ENCODE measurements at places on chromosomes 6 and 20.
A peak's percentile ranks its signal among the peaks of the same experiment; 100 is the strongest.

DNA sequence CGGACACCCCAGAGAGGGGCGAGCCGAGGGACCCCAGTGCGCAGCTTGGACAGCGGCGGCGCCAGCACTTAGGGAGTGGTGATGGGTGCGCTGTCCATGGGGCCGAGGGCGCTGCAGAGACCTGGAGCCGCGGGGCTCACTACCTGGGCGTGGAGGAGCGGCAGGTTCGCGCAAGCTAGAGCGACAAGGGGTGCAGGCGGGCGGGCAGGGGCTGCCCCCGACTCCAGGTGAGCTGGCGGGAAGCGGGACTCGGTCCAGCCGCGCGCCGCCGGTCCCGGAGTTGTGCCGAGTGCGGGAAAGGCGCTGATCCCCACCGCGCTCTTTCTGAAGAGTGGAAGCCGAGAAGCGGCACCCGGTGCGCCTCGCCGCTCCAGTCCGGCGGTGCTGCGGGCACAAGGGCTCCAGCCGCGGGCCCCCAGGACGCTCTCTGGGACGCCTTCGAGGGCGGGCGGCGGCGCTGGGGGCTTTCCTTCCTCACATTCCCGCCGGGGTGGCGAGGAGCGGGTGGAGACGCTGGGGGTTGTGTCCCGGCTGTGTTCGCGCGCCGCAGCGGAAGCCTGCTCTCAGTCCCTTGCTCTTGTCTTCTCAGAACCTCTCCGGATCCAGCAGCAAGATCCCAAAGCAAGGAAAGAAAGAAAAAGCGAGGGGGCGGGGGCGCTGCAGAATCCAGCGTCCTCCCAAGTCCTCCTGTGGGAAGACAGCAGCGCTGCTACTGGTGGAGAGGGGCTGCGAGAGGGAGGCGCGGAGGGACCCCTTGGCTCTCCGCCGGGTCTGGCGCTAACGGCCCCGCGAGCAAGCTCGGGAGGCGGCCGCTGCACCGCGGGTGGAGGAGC, at the start of gene B3GAT2:
Gene B3GAT2, minus strand, starts transcription at position 610 of the 833 bp plus-strand sequence. CDS start 631 bp downstream, outside the sequence.
- H3K36me3 ChIP-seq, result no peaks in the 10 kb centered on the region
- no peak within 1 kb of the TSS for H3K27ac ChIP-seq
- peak within 1 kb of the TSS; percentile 44 for H3K4me3 ChIP-seq
- no peak for DNase-seq
- peaks cover 17% of the 10 kb centered on the region for H3K4me1 ChIP-seq

DNA sequence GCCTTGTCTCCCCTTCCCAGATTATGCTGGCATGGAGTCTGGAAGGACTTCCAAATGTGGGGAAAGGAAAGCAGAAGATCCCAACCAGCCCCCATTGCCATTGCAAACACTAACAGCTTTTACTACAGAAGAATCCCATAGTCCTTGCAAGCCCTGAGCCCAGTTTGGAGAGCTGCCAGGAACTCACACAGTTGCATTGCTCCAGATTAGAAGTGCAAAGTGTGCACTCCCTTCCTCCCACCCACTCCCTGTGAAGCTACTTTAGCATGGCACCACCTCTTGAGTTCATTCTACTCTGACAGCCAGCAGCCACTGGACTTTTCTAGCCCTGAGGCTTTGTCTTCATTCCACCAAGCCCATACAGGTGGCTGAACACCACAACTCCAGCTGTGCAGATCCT, 67.6 kb downstream of the SLC22A2 start:
- no peaks in the 10 kb centered on the region for H3K27me3 ChIP-seq
- no peak overlapping the region for H3K27ac ChIP-seq
- no peak for DNase-seq
- H3K36me3 ChIP-seq, result no peaks in the 10 kb centered on the region

DNA sequence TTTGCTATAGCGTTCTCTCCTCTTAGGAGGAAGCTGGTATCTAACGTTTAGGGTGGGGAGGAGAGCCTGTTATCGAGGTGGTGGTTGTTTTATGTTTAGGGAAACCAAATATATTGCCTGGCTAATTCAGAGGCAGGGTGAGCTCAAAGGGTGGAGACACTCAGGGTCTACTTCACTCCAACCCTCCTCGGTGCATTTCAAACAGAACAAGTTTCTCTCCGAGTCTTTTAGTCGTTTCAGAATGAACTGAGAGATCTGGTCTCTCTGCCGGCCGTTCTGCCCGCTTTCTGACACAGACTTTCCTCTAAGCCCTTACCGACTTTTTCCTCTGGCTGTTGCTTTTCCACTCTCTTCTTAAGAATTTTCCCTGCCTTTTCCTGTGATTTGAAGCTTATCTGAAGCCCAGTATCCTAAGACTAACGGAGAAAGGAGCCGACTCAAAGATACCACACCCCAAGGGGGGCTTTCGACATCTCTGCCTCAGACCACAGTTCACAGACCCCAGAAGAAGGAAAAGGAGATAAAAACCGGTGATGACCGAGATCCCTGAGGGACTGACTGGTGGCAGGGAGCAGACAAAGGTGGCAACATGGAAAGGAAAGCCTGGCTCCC, 865 bp downstream of the STK38 start:
- H3K27ac ChIP-seq, result peak overlapping the region; percentile 91
- H3K4me1 ChIP-seq, result no peaks in the 10 kb centered on the region
- DNase-seq, result no peak
- H3K36me3 ChIP-seq, result no peaks in the 10 kb centered on the region

GRCh38 chr6:33450434-33450833, 3.9 kb upstream of the ZBTB9 start:
- no peak overlapping the region for H3K4me3 ChIP-seq
- no peaks in the 10 kb centered on the region for H3K4me1 ChIP-seq
- H3K27me3 ChIP-seq, result no peaks in the 10 kb centered on the region
- no peaks in the 10 kb centered on the region for H3K36me3 ChIP-seq

- no peak overlapping the region for H3K4me3 ChIP-seq
- H3K27ac ChIP-seq, result no peak overlapping the region
- no peak for DNase-seq
- H3K36me3 ChIP-seq, result no peaks in the 10 kb centered on the region
Measured at GRCh38 chr6:27280540-27281000, 31.5 kb downstream of the POM121L2 start.

- no peak for DNase-seq
- H3K36me3 ChIP-seq, result no peaks in the 10 kb centered on the region
- H3K4me1 ChIP-seq, result no peaks in the 10 kb centered on the region
- no peak overlapping the region for H3K4me3 ChIP-seq
Measured at GRCh38 chr6:63795826-63796225, 160.2 kb downstream of the PHF3 start.

- no peak overlapping the region for H3K4me3 ChIP-seq
- no peaks in the 10 kb centered on the region for H3K36me3 ChIP-seq
- no peak overlapping the region for H3K27ac ChIP-seq
- no peak for DNase-seq
- H3K27me3 ChIP-seq, result no peaks in the 10 kb centered on the region
Measured at GRCh38 chr20:37781626-37782025, 87.8 kb downstream of the CTNNBL1 start.

DNA sequence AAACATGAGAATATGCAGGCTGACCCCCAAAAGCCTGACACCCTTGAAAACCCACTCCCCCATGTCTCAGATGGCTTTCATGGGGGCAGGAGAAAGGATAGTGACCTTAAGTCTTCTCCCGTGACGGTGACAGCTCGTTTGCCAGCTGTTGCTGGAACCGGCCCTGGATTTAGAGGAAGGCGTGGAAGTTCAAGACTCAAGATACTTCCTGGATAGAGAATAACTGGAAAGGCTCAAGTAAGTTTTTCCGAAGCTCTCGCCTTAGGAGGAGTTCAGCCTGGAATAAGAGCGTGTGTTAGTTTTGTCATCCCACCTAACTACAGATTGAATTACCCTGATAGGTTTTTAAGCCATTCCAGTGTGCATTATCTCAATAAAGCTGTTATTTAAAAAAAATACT, 11.6 kb upstream of the MTG2 start:
- H3K36me3 ChIP-seq, result peaks cover 83% of the 10 kb centered on the region
- H3K4me1 ChIP-seq, result no peaks in the 10 kb centered on the region
- H3K27ac ChIP-seq, result no peak overlapping the region
- DNase-seq, result no peak

- no peak overlapping the region for H3K4me3 ChIP-seq
- DNase-seq, result no peak
- no peak overlapping the region for H3K27ac ChIP-seq
- H3K4me1 ChIP-seq, result no peaks in the 10 kb centered on the region
Measured at GRCh38 chr6:152085451-152085921, 278.0 kb downstream of the ESR1 start.

GRCh38 chr6:77463861-77464494, 687 bp upstream of the HTR1B start:
- no peaks in the 10 kb centered on the region for H3K27me3 ChIP-seq
- peak overlapping the region; percentile 27 for H3K4me3 ChIP-seq
- no peak overlapping the region for H3K27ac ChIP-seq
- DNase-seq, result no peak
- peaks cover 14% of the 10 kb centered on the region for H3K4me1 ChIP-seq
- H3K36me3 ChIP-seq, result no peaks in the 10 kb centered on the region

- no peak overlapping the region for H3K4me3 ChIP-seq
- H3K4me1 ChIP-seq, result no peaks in the 10 kb centered on the region
- no peaks in the 10 kb centered on the region for H3K27me3 ChIP-seq
- no peak overlapping the region for H3K27ac ChIP-seq
- H3K36me3 ChIP-seq, result no peaks in the 10 kb centered on the region
- no peak for DNase-seq
Measured at GRCh38 chr6:98560841-98561240, 273.5 kb upstream of the POU3F2 start.

GRCh38 chr6:158031381-158032353, 50.0 kb downstream of the SYNJ2 start:
- H3K4me3 ChIP-seq, result no peak overlapping the region
- no peaks in the 10 kb centered on the region for H3K4me1 ChIP-seq
- DNase-seq, result peak; percentile 27
- H3K27me3 ChIP-seq, result no peaks in the 10 kb centered on the region
- no peak overlapping the region for H3K27ac ChIP-seq

DNA sequence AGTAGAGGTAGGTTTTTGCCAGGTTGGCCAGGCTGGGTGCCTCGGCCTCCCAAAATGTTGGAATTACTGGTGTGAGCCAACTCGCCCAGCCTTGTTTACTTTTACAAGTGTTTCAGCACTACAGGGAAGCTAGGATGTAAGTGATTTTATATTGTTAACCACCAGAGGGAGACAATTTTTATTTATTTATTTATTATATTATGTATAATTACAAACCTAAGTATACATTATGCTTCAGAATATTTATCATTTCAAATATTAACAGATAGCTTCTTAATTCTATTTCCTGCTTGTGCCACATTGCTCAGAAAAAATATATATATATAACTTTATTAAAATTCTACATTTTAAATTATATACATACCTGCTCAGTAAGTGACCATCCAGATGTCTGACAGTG, 9.8 kb downstream of the MMUT start:
- no peak overlapping the region for H3K4me3 ChIP-seq
- H3K36me3 ChIP-seq, result peaks cover 2% of the 10 kb centered on the region
- H3K4me1 ChIP-seq, result no peaks in the 10 kb centered on the region
- no peak overlapping the region for H3K27ac ChIP-seq
- no peaks in the 10 kb centered on the region for H3K27me3 ChIP-seq

DNA sequence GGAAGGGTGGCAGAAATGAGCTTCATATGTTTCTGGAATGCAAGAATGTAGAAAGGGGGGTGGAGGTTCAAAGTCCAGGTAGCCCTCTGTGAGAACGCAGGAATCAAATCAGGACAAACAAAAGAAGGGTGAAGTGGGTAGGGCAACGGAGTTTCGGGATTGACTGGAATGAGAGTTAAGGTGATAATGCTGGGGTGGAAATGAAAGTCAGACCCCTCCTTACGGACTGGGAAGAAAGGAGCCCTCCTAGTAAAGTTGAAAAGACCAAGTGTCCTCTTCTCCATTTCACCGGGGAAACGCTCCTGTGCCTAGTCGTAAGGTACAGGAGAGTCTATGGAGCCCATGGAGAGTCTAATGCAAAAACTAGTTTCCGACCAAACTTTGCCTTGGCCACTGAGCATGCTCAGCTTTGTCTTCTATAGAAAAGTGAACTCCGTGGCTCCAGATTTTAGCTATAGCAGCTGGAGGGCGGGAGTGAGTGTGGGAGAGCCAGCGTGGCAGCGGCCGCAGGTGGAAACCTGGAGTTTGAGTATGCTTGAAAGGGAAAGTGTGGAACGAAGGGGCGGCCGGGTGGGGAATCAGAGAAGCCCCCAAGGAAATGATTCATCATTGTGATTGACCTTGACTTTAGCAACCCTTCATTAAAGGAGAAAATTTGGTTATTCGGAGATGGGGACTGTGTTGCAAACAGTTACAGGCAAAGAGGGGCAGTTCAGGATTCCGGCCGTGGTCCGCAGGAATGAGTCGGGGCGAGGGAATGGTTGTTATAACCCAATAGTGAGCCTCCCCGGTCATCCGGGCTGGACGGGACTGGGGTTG, 1.3 kb upstream of the LRRC1 start:
- DNase-seq, result no peak
- no peaks in the 10 kb centered on the region for H3K27me3 ChIP-seq
- no peaks in the 10 kb centered on the region for H3K36me3 ChIP-seq

DNA sequence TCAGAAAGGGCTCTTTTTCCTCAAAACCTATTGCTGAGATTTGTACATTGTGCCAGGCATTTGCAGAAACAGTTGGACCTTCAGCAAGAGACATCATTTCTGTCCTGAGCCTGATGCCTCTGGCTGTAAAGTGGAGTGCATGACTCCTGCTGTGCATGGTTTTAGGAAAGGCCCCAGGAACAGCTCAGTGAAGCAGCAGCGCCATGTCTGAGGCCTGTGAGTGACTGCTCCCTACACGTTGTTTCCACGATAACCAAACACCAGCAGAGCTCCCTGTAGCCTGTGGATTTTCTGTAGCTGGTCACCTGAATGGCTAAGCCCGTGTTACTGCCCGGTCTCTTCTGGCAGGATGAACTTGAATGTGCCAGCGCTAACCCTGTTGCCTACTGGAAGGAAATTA, 232.5 kb downstream of the TFAP2C start:
- no peak for DNase-seq
- H3K4me3 ChIP-seq, result no peak overlapping the region
- H3K27me3 ChIP-seq, result no peaks in the 10 kb centered on the region
- H3K4me1 ChIP-seq, result no peaks in the 10 kb centered on the region

GRCh38 chr6:39090036-39090435, 24.9 kb downstream of the SAYSD1 start:
- H3K4me1 ChIP-seq, result no peaks in the 10 kb centered on the region
- H3K27me3 ChIP-seq, result no peaks in the 10 kb centered on the region
- H3K4me3 ChIP-seq, result no peak overlapping the region
- H3K36me3 ChIP-seq, result no peaks in the 10 kb centered on the region

GRCh38 chr6:7731294-7731693, 5.4 kb downstream of the BMP6 start:
- no peaks in the 10 kb centered on the region for H3K36me3 ChIP-seq
- peaks cover 17% of the 10 kb centered on the region for H3K4me1 ChIP-seq
- no peak for DNase-seq
- no peak overlapping the region for H3K4me3 ChIP-seq
- H3K27me3 ChIP-seq, result no peaks in the 10 kb centered on the region

DNA sequence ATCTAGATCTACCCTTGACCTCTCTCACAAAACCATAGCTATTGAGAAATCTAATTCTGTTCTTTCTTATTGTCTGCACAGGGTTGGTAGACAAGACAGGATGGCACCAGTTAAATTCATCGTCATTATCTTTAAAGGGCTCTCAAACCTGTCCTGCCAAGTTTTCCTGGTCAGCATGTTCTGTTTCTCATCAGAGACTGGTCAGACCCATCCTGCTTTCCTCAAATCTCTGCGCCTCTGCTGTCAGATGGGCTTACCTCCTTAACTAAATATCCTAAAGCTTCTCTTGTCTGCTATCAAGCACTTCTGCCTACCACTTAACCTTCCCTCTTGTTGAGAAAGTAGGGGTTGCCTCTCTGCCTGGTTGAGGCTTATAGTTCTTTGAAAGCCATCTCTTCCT, 125.2 kb downstream of the MYO6 start:
- DNase-seq, result no peak
- no peaks in the 10 kb centered on the region for H3K27me3 ChIP-seq
- H3K4me3 ChIP-seq, result no peak overlapping the region
- H3K36me3 ChIP-seq, result no peaks in the 10 kb centered on the region
- no peak overlapping the region for H3K27ac ChIP-seq

GRCh38 chr20:53439616-53440015, 154.0 kb downstream of the ZNF217 start:
- H3K27me3 ChIP-seq, result no peaks in the 10 kb centered on the region
- no peak overlapping the region for H3K27ac ChIP-seq
- no peaks in the 10 kb centered on the region for H3K36me3 ChIP-seq
- H3K4me3 ChIP-seq, result no peak overlapping the region
- no peak for DNase-seq
